ENCODE measurements at places on chromosomes 6 and 20. TPM values are rescaled to one million over a fixed set of nuclear protein-coding genes. Genes with fewer than 3 reads are reported as not detected.

Gene DNAH8
- total RNA-seq, result not detected

Gene POM121L2
- total RNA-seq, result not detected

Gene VNN1
- 0.09 TPM for total RNA-seq

Gene OR2B6
- 0.15 TPM for total RNA-seq

Gene BTNL2
- not detected for total RNA-seq

Gene ANGPT4
- 0.03 TPM for total RNA-seq

Gene HLA-DRB1
- not detected for total RNA-seq

Gene GABRR1
- not detected for total RNA-seq

Gene TPD52L1
- 45.2 TPM for total RNA-seq

Gene DOP1A
- total RNA-seq, result 2.1 TPM

Gene POPDC3
- 30.1 TPM for total RNA-seq

Gene RSPH9
- total RNA-seq, result 0.24 TPM

Gene LAMA4
- total RNA-seq, result 0.88 TPM

Gene BACH2
- total RNA-seq, result 0.33 TPM

Gene TRIM10
- total RNA-seq, result not detected

Gene C2
- 0.66 TPM for total RNA-seq

Gene CDH22
- total RNA-seq, result not detected

Gene MOCS1
- total RNA-seq, result 1.3 TPM

Gene FAM217A
- total RNA-seq, result not detected

Gene DLK2
- total RNA-seq, result 5.0 TPM

Gene CLDN20
- not detected for total RNA-seq

Gene DSTN
- total RNA-seq, result 668 TPM

Gene DACT2
- total RNA-seq, result 0.50 TPM

Gene RAD21L1
- total RNA-seq, result not detected

Gene SMPDL3A
- 2.5 TPM for total RNA-seq

Gene CALHM5
- 0.06 TPM for total RNA-seq

Gene DEFB124
- total RNA-seq, result not detected

Gene PDYN
- not detected for total RNA-seq

Gene CST5
- total RNA-seq, result not detected

Gene NKAIN4
- total RNA-seq, result 10.3 TPM

Gene PTCRA
- total RNA-seq, result not detected

Gene DPPA5
- not detected for total RNA-seq

Gene LAMA5
- total RNA-seq, result 357 TPM

Gene KIF3B
- 23.0 TPM for total RNA-seq

Gene OVOL2
- 0.38 TPM for total RNA-seq
